NCI-H345 (cell line): ENCODE measurements at places on chromosomes 1 and 21.

DNA sequence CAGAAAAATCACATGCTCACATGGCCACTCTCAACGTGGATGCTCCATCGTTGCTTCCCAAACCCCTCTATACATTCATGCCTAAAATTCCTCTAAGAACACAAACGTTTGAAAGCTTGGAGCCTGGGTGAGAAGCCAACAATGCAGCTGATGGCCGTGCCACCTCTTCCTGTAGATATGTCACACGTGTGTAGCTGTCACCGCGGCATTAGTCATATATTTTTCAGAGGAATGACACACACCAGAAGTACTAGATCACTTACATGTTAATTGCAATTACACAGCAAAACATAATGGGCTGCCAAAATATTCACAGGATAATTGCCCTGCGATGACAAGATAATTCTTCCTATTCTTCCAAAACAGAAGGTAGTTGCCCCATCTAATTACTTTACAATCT, 112.7 kb upstream of the BACE2 start:
- DNase-seq = no peak

DNA sequence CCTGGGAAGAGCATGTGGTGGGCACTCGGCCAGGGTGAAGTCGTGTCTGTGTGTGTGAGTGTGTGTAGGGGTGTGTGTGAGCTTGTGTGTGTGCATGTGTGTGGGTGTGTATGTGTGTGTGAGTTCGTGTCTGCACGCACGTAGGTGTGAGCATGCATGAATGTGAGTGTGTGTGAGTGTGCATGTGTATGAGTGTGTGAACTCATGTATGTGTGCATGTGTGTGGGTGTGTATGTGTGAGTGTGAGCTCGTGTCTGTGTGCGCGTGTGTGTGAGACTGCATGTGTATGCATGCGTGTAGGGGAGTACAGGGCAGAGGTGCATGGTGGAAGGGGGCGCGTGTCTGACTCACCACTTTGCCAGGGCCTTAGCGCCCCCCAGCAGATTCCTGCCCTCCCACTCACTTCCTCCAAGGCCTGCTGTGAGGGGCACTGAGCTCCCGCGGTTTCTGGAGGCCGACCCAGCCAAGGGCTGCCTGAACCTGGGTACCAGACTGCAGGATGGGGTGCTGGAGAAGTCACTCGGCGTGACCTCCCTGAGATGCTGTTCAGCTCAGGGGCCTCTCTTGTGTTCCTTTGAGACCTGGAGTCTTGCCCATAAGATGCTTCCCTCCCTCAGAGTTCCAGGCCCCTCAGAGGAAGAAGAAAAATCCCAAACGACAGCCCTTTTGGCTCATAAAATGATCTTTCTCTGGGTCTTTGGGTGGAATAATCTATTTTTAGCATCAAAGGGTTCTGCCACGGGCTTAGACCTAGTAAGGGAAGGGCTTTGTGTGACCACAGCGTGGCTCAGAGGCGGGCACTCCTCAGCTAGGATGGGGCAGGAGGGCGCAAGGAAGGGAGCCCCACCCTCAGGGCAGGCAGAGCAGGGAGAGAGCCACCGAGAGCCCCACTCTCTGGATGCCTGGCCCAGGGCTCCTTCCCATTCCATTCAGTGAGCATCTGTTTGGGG, 41.1 kb upstream of the RUNX3 start:
- DNase-seq = no peak

GRCh38 chr1:64163970-64164369, 39.5 kb upstream of the UBE2U start:
- DNase-seq = peak; percentile 6

- DNase-seq = no peak
Observed at GRCh38 chr1:203135636-203136305, 8.2 kb downstream of the ADORA1 start.

GRCh38 chr1:198253668-198254067, 96.9 kb downstream of the NEK7 start:
- DNase-seq = no peak

DNA sequence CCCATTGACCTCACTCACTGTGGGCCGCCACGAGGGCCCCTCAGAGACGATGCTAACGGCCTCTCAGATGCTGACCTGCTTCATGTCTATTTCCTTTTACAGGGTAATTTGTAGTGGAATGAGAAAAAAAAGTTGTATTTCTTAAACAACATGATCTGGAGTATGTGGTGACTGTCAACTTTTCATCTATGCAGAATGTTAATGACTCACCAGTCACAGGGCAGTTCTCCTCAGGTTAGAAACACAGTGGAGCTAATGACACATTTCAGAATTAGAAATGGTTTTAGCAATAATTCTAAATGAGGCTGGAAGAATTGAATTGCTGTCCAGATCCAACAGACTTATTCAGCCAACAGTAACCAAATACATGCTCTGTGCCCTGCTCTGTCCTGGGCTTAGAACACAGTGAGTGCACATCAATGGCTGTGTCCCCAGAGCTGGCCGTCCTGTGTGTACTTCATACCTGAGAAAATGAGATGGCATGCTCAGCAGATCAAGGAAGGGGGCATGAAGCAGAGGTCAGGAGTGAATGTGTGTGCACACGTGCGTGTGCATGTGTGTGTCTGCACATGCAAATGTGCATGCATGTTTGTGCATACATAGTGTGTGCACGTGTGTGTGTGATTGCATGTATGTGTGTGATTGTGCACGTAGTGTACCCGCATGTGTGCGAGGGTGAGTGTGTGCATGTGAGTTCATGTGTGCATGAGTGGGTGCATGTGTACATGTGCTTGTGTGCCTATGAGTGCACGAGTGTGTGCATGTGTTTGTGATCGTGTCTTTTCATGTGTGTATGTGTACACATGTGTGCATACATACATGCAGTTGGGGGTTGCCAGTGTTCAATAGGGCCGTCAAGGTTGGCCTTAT, 145.3 kb downstream of the PCBP3 start:
- DNase-seq = no peak

GRCh38 chr1:235011599-235012435, 116.8 kb downstream of the TOMM20 start:
- no peak for DNase-seq

DNA sequence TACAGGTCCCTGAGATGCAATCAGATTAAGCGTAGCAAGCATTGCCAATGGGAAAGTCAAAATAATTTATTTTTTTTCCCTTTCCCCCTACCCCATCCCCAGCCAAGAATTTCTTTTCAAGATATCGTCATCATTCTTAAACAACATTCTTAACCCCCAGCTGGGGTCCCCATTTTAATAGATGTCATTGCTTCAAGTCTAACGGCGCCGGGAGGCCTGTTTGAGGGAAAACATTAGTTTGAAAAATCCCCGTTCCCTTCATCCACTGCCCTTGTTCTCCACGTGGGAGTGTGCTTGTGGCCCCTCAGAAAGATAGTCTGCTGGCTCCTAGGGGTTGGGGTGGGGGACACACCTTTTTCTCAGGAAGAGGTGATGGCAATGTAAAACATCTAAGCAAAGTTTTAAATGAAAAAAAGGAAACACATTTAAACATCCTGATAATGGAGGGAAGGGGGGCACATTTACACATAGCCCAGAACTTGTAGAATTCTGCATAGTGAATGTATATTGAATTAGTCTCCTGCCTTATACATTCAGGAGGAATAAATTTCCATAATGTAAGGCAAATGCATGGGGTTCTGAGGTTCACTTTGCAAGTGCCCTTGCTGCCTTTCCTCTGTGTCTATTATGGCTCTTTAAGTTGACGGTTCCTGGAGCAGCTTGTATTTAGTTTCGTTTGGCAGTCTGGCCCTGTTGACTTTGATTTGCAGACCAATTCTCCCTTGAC, 6.8 kb downstream of the TRNP1 start:
- no peak for DNase-seq

- DNase-seq = no peak
Observed at GRCh38 chr1:44084998-44085675, 33.5 kb upstream of the KLF17 start.

GRCh38 chr21:36807422-36807928, 108.6 kb downstream of the SIM2 start:
- no peak for DNase-seq

GRCh38 chr1:86515597-86515996, 31.3 kb upstream of the CLCA4 start:
- DNase-seq = peak; percentile 21

DNA sequence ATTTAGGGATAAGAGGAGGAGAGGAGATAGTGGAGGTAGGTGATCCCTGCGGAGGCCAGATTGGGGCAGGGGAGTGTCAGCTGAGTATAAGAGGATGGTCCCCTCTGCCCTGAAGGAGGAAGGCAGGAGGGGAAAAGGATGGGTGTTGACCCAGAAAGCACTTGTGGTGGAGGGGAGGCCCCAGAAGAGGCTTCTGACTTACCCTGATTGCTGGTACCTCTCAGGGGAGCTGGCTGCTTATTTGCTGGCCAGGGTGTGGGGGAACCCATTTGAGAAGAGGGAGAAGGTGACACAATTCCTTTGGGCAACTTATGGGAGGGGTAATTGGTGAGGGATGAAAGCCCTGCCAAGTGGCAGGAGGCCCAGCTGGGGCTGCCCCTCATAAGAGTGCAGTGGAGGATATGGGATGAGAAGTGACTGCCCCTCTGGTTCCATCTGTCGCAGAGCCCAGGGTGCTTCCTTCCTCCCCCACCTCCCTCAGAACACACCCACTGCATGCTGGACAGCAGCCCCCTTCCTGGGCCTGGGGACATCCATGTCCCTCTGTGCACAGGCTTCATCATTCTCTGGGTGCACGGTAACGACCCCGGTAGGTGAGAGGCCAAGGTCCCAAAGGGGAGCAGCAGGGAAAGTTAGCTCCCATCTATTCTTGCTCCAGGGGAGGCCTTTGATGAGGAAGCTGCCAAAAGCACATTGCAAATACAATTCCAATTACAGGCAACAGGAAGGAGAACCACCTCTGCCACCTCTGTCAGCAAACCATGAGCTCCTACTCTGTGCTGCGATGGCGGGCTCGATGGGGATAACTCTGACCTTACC, 1.4 kb upstream of the PCSK9 start:
- DNase-seq = no peak

DNA sequence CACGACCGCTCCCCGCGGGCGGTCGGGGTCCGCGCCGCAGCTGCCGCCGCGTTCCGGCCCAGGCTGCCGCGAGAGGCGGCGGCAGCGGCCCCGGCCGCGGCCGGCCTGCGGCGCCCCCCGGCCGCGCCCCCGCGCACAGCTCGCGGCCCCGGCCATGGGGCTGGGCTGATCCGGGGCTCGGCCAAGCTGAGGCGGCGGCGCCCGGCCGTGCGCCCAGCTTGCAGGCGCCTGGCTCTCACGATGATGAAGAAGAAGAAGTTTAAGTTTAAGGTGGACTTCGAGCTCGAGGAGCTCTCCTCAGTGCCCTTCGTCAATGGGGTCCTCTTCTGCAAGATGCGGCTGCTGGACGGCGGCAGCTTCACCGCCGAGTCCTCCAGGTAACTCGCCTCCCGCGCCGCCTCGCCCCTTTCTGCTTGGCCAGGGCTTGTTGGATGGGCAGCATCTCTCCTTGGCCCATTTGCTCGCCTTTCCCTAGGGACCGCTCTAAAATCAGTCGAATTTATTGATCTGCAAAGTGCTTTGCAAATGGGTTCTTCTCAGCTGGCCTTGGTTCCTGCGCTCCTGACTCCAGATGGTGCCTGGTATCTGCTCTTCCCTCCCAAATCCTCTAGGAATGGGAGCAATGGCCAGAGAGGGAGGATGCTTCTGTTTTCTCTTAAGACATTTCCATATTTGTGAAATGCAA, 431 bp downstream of the EEIG2 start:
- peak; percentile 45 for DNase-seq

DNA sequence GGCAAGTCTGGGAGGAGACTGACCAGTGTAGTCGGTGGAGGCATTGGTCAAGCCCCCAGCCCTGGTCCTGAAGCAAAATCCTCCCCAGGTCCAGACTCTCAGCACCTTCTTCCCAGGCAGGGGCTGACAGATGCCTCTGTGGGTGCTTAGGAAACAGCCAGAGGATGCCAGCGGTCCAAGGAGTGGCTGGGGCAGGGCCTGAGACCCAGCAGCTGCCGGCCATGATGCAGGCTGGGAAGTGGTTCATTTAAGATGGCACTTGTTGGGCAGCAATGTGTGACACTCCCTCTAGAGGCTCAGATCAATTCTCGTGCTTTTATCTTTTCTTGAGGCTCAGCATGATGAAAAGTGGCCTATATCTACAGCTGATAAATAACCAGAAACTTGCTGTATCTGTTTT, 165.0 kb upstream of the VAMP3 start:
- DNase-seq = no peak

DNA sequence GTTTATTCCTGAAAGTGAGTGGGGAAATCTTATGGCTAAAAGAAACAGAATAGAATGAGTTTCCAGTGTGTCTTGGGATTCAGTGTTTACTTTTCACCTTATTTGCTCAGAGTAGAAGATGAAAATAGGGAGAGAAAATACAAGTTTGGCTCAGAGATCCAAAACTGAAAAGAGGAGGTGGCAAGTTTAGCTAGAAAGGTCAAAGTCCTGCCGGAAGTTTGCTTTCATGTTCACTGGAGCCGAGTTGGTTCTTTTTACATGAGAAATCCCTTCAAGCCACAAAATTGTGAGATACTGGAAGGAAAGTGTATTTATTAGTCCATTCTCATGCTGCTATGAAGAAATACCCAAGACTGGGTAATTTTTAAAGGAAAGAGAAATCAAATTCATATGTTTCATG, 604.6 kb downstream of the MRPL39 start:
- no peak for DNase-seq

DNA sequence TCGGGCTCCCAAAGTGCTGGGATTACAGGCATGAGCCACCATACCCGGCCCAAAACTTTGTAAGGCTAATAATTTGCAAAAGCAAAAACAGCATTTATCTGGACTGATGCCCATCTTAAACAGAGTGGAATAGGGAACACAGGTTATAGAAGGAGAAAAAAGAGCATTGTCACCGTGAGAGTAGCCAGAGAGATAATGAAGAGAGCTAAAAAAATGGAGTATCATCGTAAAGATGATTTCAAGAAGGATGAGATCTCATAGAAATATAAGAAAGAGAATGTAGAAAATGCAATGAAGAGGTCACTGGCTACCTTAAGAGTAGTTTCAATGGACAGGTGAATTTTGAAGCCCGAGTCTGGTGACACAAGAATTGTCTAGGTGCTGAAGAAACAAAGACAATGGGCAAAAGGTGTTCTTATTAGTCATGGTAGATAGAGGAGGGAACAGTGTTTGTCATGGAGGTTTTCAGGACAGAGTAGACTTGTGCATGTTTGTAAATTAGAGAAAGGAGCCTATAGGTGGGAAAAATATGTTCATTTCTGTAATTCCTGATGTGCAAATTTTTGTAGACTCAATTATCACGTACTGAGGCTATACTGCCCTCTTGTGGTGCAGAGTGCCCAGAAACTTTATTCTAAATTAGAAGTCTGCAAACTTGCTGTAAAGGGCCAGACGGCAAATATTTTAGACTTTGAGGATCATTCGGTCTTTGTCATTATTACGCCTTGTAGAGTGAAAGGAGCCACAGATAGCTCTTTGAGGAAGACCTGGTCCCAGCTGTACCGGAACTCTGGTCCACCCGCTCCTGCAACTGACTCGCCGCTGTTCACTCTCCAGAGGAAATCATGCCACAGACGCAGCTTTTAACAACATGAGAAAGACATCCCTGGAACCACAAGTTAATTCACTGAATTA, 8.1 kb upstream of the TMEM183A start:
- DNase-seq = peak; percentile 52
